ENCODE measurements at places on chromosomes 3 and 15.

DNA sequence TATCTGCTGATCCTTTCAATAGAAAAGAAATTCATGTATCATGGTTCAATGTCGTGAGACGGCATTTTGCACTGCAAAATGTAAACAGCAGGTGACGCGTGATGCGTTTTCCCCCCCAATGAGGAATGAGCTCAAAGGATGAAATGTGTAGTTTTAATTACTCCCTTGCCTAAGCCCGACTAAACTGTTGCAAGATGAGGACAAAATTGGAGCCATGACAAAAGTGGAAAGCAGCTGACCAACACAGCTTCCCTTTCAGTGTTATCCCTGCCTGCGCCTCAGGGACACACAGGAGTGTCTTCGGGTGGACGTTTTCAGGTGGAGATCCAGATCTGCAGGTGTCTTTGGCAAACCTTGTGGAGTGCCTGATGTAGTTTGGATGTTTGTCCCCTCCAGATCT is 92.0 kb downstream of the GABRG3 start:
- DNase-seq = no peak

GRCh38 chr3:119295816-119296726 is 1.9 kb downstream of the ARHGAP31 start:
- no peak for DNase-seq

- no peak for DNase-seq
Measured at GRCh38 chr15:70483513-70483912, 279.8 kb downstream of the UACA start.

GRCh38 chr15:56040081-56041035 is 46.9 kb upstream of the NEDD4 start:
- no peak for DNase-seq

DNA sequence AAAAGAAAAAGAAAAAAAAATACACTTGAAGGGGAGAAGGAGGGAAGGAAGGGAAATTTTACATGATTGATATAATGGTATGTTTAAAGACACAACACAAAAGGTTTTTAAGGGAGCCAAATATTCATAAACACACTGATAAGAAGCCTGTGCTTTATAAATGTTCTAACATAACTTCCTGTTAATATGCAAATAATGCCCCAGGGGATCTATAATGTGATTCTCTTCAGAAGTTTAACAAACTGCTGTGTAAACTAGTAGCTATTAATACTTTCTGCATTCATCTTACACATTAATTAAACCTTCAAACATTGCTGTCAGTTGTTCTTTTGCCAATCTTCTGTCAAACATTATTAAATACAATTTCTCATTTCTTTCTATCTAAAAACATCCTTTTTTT is 231.6 kb downstream of the TJP1 start:
- DNase-seq = no peak

- DNase-seq = no peak
Measured at GRCh38 chr3:139260041-139260486, 83.8 kb upstream of the MRPS22 start.

GRCh38 chr3:197135212-197135611 is 105.6 kb upstream of the MELTF start:
- DNase-seq = no peak

DNA sequence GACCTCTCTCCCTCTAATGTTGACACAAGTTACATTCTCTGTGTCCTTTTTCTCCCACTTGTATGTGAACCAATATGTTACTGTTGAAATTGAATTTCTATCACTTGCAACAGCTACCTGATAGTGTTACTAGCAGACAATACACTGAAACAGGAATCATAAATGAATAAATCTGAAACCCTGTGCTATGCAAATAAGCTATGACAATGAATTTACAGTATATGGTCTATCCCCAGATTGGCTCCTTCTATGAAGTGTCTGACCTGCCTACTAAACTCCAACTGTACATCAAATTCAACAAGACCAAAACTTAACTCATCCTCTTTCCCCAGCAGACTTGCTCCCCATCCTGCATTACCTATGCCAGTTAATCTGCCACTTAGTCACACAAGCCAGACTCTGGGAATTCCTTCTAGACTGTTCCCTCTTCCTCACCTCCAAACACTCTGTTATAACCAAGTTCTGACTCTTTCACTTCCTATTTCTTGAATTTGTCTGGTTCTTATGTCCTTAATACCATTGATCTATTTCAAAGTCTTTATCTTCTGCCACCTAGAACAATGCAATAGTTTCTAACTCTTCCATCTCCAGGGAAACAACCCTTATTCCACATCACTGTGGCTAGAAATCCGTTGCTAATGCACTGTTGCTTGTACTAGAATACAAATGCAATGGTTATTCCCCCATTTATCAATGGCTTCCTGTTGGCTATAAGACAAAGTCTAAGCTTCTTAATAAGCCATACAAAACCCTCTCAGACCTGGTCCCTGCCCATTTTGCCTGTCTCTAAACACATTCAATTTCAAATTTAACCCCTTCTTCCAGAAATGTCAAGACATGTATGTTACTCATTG is 13.4 kb upstream of the ZNF639 start:
- DNase-seq = no peak
